ENCODE measurements at places on chromosomes 1 and 21.

DNA sequence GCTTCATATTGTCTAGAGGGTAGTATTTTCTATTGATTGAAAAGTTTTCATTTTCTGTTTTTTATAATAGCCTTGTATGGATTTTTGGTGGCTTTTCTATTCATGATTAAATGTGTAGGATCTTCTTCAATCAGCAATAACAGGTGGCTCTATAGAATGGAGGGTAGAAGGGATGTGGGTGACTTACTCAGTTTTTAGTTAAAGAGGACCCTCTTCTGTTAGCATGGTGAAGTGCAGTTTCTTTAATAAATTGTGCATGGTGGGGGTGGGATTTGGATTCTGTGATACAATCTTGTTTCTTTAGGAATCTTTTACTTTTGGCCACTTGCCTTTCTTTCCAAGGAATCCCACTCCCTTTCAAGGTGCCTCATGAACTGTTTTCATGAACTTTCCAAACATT lies 64.7 kb downstream of the SLC35A3 start:
- no peak for DNase-seq

DNA sequence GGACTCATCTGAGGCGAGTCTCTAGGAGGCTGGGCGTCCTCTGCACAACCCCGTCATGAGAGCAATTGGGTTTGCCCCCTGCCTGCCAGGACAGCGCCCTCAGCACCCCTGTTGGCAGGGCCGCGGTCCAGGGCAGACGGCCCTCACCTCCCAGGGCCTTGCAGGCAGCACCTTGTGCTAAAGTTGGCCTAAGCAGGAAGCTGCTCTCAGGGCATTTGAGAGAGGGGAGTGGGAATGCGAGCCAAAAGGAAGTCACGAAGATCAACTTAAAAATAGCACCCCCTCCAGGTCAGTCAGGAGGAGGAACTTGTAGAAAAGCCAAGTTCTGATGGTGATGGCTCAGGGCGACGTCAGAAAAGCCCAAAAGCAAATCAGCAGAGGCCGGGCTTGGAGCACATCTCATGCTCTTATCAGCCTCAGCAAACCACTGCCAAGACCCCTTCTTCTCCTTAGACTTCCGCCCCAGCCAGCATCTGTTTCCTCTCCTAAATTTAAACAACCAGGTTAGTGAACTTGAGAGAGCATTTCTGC lies 12.6 kb upstream of the ADORA3 start:
- peak; percentile 89 for DNase-seq

- no peak for DNase-seq
Observed at GRCh38 chr1:10470043-10470442, 2.3 kb downstream of the DFFA start.

- DNase-seq: no peak
Observed at GRCh38 chr1:116436611-116436970, 63.5 kb downstream of the ATP1A1 start.

DNA sequence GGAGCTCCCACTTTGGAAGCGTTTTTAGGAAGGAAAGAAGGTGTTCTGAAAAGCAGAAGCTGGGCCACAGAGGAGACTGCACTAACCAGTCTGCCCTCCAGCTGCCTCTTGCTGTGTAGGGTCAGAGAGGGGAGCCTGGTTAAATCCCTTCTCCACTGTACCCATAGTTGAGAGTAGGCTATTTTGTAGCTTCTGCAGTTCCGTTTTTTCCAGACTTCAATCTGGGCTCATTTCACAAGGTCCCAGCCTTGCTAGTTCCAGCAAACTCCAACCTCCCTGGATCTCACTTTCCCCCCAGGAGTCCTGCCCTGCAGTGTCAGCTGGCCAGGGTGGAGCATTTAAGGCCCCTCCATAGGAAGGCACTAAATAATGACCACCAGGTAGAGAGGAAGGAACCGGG lies 11.0 kb downstream of the TNN start:
- no peak for DNase-seq

- DNase-seq: no peak
Observed at GRCh38 chr1:99674115-99675064, 28.5 kb downstream of the PALMD start.

DNA sequence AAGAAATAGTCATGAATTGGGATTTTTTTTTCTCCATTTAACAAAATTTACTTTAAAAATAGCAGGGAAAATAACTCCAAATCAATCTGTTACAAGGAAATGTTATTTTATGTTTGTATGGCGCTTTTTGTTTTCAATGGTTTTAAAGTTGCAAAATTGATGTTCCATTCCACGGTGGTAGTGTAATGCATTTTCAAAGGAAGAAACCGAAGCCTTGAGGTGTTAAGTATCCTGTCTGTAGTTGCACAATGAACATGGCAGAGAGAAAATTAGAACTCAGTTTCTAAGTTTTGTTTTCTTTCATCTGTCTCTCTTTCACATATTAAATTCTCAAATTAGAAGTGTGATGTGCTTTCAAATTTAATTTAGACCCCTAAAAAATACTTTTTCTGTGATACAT lies 841.8 kb downstream of the USP25 start:
- no peak for DNase-seq

DNA sequence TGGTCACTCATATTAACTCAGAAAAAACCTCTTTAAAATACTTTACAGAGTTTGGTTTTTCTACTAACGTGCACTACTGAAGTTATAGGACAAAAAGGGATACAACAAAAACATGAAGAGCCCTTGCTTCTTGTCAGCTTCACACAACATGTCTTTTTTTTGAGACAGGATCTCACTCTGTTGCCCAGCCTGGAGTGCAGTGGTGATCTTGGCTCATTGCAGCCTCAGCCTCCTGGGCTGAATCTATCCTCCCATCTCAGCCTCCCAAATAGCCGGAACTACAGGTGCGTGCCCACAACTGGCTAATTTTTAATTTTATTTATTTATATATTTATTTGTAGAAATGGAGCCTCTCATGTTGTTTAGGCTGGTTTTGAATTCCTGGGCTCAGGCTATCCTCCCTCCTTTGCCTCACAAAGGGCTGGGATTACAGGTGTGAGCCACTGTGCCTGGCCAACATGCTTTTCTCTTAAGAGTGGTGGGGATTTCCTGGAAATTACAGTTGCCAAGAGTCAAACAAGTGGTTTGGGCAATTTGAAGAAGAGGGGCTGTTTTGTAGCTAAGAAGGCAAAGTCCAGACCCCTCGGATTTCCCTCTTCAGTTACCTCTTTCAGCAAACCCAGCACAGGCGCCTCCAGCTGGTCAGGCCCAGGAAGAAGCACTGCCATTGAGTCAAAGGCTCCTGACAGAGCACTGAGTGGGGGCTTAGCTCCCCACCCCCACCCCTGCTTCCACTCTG lies 6.4 kb upstream of the SMPDL3B start:
- no peak for DNase-seq

DNA sequence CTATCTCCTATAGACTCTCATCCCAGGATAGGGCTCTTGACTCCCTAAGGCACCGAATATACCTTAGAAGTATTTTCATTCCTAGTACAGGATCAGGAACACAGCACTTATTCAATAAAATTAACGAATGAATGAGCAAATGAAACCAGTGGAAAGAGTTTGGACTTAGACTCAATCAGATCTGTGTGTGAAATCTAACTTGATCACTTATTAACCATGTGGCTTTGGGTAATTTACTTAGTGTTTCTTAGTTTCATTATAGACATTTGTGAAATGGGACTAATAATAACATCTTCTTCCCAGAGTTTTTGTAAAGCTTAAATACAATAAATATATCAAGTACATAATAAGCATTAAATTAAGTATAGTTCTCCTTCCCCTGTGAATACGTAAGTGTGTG lies 230.1 kb downstream of the ADGRL2 start:
- DNase-seq: no peak

GRCh38 chr1:147235822-147236221 lies 6.7 kb upstream of the CHD1L start:
- no peak for DNase-seq

GRCh38 chr1:78291872-78292271 lies 198.9 kb upstream of the PTGFR start:
- no peak for DNase-seq

- DNase-seq: no peak
Observed at GRCh38 chr1:174114788-174115448, 44.4 kb upstream of the RABGAP1L start.

GRCh38 chr1:231883382-231883781 lies 256.8 kb downstream of the DISC1 start:
- no peak for DNase-seq

GRCh38 chr1:244074559-244075171 lies 23.6 kb downstream of the ZBTB18 start:
- no peak for DNase-seq

- DNase-seq: no peak
Observed at GRCh38 chr1:96362623-96363022, 359.0 kb upstream of the PTBP2 start.

- no peak for DNase-seq
Observed at GRCh38 chr1:209899948-209900347, 38.1 kb upstream of the SYT14 start.

DNA sequence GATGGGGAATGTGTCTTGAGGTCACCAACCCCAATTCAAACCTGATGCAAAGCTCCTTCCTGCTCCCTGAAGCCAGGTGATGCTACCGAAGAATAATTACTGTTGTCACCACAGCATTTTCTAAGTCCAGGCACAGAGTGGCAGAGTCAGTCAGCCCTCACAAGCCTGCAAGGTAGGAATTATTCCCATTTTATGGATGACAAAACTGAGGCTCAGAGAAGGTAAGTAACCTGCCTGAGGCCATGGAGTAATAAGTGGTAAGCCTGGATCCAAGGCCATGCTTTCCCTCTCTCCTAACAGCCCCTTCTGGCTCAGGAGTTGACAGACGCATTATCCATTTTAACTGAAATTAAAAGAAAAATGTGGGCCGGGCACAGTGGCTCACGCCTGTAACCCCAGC lies 23.0 kb downstream of the CTNNBIP1 start:
- no peak for DNase-seq

DNA sequence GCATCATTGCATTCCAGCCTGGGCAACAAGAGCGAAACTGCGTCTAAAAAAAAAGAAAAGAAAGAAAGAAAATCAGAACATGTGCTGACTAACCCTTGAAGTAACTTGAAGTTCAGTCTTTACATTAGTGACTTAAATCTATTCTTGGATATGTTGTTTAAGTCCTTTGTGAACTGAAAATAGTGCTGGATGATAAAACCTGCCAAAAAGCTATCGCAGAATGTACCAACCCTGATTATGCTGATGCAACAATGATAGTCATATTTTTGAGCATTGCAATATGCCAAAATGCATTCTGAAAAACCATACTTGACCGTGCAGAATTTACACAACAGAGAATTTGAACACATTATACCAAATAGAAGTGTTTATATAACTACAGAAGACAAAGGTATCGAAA lies 30.7 kb downstream of the SHISAL2A start:
- no peak for DNase-seq

DNA sequence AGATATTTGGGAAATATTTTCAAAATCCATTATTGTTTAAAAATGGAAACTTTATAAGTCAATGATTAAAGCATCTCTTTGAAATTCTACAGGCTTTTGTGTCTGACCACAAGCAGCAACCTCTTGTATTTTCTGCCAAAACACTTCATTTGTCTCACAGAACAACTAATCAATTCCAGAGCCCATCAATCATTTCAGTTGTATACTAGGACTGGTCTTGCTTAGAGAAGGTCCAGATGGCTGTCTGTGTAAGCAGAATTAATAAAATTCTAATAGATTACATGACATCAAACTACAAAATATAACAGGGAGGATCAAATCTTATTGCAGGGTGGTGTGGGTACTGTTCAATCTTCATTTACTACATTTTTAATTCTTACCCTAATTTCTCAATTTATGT lies 76.4 kb downstream of the ACBD6 start:
- DNase-seq: no peak

GRCh38 chr21:27425574-27425973 lies 458.7 kb upstream of the ADAMTS5 start:
- no peak for DNase-seq
